Activated naive CD4-positive, alpha-beta T cell treated with anti-CD3 and anti-CD28 coated beads, Interleukin-2, amount 50 U/mL, for 72 hours (primary cell): ENCODE measurements at places on chromosomes 6 and 20. TPM values are rescaled to one million over a fixed set of nuclear protein-coding genes. Genes with fewer than 3 reads are reported as not detected.

The ERVFRD-1 gene
- not detected for total RNA-seq

DNA sequence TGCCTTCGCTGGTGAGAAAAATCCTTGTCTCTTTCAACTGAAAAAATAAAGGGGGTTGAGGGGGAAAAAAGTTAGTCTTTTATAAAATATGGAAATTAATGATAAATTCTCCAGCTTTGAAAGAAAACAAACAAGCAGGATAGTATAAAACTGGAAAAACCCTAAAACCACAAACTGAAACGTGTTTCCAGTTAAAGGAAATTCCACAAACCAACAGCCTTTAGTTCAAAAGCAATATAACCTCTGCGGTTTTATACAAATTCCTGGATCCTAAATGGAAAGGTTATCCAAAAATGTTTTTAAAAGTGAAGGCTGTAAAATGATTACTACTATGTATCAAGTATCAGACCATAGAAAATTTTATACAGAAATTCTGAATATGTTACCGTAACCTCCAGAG lies 55.6 kb downstream of the BMP5 start:
- DNase-seq: no peak

The HLA-DPA1 gene
- 45.8 TPM for total RNA-seq

- no peak for DNase-seq
Measured at GRCh38 chr20:58084566-58084965, 143.9 kb downstream of the ANKRD60 start.

- no peak for DNase-seq
Measured at GRCh38 chr6:126180585-126180984, 159.3 kb upstream of the CENPW start.

The PLA2G7 gene
- not detected for total RNA-seq

DNA sequence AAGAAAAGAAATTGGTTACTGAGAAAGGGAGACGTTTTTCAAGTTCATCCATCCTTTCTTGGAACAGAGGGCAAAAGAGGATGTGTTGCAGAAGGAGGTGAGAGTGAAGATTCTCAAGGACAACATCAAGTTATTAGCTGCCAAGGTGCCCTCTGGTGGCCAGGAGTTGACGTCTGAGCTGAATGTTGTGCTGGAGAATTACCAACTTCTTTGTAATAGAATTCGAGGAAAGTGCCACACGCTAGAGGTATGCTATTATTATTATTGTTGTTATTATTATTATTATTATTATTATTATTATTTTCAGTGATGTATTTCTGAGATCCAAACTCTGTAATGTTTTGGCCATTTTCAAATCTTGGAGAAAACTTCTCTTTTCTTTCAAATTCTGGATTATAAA lies 197.0 kb downstream of the UTRN start:
- DNase-seq: no peak

- no peak for DNase-seq
Measured at GRCh38 chr6:39824030-39824926, 32.1 kb downstream of the DAAM2 start.

- no peak for DNase-seq
Measured at GRCh38 chr6:49634836-49635218, 1.8 kb downstream of the RHAG start.

The CDH22 gene
- total RNA-seq: not detected

DNA sequence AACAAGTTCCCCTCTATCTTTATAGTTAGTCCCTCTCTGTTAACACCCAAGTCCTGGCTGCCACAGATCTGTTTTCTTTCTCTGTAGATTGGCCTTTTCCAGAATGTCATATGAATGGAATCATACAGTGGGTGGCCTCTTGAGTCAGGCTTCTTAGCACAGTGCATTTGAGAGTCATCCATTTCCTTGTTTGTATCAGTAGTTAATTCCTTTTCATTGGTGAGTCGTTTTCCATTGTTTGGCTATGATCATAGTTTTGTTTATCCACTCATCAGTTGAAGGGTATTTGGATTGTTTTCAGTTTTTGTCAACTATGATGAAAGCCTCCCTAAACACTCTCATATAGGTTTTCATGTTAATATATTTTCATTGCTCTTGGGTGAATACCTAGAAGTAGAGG lies 248.3 kb downstream of the ARID1B start:
- no peak for DNase-seq

DNA sequence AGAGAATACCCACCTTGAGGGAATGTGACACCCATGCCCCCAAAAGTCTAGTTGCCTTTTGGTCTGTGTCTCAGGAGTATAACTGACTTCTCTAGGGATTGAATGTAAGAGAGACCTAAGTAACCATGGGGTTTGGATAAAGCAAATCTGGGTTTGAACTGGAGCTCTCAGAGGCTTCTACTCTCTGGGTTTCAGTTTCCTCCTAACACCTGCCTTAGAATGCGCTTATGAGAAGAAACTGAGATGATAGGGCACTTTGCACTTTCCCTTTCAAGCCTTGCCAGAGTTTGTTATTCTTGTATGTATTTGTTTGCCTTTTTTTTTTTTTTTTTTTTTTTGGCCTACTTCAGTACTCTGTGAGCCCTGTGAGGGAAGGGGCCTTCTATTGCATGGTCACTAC lies 19.4 kb downstream of the SDHAF4 start:
- DNase-seq: no peak

GRCh38 chr20:49399329-49399728 lies 83.1 kb downstream of the KCNB1 start:
- DNase-seq: no peak

GRCh38 chr6:120405947-120406346 lies 928.3 kb downstream of the TBC1D32 start:
- no peak for DNase-seq

GRCh38 chr6:40171343-40171742 lies 237.1 kb upstream of the MOCS1 start:
- DNase-seq: no peak

DNA sequence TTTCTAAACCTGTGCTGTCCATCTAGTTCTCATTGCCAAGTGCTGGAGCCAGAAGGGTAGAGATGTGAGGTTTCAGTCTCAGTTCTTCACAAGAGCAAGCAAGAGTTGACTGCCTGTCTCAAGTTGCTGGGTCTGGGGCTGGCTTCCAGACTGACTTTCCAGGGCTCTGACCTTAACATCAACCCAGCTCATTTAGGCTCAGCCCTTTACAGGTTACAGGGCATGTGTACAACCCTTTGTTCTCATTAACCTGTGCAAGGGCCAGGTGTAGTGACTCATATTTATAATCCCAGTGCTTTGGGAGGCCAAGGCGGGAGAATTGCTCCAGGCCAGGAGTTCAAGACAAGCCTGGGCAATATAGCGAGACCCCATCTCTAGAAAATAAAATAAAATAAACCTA lies 30.6 kb downstream of the FITM2 start:
- DNase-seq: no peak

DNA sequence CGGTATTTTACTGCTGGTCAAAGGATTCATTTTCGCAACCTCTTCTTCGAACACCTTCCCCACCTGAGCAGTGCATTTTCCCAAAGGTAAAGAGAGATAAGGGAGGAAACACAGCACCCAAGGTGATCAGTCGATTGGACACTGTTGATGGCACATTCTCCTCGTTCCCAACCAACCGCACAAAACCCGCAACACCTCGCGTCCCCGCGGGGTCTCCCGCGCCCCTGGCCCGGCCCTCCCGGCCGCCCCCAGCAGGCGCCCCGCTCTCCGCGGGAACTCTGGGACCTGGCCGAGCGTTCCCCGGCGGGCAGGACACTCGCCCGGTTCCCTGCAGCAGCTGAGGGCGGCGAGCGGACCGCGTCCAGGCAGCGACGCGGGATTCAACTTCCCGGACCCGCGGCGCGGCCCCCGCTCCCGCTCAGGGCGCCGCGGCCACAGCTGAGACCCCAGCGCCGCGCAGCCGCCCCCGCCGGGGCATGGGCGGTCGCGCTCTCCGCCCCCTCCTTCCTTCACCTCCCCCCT lies 506 bp downstream of the RGS17 start:
- DNase-seq: no peak

The PPP1R16B gene
- total RNA-seq: 45.5 TPM

DNA sequence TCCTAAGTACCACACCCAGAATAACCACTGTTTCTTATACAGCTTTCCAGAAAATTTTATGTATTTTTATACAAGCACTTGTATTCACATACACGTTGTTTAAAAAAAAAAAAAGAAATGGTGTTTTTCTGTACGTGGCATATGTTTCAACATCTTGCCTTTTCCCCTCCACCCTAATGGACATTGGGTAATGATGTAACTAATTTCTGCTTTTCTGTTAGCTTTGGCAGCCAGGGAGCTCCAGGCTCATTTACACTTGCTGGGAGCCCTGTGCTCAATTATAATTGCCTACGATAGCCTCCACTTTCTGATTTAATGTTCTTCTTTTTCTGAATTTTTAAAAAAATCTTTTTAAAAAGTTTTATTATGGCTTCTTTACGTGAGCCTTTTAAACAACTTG lies 352.4 kb downstream of the UTRN start:
- no peak for DNase-seq

- no peak for DNase-seq
Measured at GRCh38 chr6:128491100-128491581, 29.3 kb downstream of the PTPRK start.

DNA sequence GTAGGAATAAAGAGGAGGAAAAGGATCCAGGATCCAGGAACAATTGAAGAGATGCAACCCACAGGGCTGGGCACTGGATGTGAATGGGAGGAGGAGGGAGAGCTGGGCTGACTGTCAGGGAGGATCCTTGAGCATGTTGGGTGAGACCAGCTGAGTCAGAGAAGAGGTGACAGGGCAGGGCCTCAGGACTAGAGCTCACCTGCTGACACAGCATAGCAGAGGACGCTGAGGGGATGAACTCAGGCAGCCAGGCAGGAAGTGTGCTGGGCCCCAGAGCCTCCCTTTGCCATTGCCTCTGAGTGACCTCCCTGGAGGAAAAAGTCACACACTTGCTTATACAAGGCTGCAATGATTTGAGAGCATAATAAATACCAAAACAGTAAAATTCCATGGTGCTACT lies 72.3 kb downstream of the ZNF133 start:
- no peak for DNase-seq

- DNase-seq: no peak
Measured at GRCh38 chr6:133969285-133969920, 16.4 kb downstream of the TBPL1 start.

The C20orf141 gene
- not detected for total RNA-seq

DNA sequence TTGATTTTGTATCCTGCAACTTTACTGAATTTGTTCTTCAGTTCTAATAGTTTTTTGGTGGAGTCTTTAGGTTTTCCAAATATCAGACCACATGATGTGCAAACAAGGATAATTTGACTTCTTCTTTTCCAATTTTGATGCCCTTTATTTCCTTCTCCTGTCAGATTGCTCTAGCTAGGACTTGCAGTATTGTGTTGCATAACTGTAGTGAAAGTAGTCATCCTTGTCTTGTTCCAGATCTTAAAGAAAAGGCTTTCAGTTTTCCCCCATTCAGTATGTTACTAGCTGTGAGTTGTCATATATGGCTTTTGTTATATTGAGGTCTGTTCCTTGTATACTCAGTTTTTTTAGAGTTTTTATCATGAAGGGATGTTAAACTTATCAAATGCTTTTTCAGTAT lies 4.6 kb downstream of the MICB start:
- no peak for DNase-seq

GRCh38 chr6:124947971-124948451 lies 14.2 kb upstream of the RNF217 start:
- DNase-seq: no peak

The CD24 gene
- total RNA-seq: 0.89 TPM

DNA sequence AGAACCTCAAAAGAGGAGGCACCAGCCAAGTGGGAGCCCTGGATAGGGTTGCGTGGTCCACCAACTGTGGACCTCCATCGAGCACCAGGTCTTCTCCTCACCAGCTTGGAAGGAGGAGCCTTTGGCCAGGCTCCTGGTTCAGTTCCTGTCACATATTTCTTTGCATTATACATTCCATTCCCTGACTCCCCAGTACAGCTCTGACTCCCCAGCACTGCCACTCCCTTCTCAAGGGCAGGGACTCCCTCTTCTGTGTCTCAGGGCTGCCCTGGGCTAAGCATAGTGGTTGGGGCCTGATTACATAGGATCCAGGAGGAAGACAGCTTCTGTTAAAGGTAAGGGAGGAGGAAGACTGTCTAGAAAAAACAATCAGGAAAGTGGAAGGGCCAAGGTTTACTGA lies 91.1 kb downstream of the MRPL14 start:
- no peak for DNase-seq

The OR2B6 gene
- total RNA-seq: not detected

DNA sequence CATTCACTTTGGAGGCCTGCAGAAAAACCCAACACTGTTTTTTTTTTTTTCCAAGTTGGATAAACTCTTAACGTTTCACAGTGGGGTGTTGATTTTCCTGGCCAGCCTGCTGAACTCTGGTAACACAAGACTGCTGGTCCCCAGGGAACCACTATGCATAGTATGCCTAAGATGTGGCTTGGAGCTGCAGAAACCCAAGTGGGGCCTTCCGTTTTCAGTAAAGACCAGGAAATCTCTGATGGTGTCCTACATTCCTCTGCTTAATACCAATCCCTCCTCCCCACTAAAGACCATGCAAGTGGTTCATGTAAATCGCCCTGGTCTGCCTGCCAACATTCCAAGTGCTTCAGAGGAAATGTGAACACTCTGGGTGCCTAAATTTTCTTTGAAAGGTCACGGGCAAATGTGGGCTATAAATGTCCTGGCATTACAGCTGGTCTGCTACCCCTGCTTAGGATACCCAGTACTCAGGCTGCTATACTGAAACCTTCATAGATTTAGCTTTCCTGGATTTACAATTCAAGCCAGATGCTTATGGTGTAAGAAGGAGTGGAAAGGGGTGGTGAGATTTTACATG lies 615.4 kb downstream of the MAFB start:
- DNase-seq: no peak

The HLA-DRA gene
- 1.9 TPM for total RNA-seq

The DAAM2 gene
- not detected for total RNA-seq

- no peak for DNase-seq
Measured at GRCh38 chr6:66478705-66479104, 771.7 kb upstream of the EYS start.

- no peak for DNase-seq
Measured at GRCh38 chr6:86685230-86685797, 252.0 kb upstream of the HTR1E start.

DNA sequence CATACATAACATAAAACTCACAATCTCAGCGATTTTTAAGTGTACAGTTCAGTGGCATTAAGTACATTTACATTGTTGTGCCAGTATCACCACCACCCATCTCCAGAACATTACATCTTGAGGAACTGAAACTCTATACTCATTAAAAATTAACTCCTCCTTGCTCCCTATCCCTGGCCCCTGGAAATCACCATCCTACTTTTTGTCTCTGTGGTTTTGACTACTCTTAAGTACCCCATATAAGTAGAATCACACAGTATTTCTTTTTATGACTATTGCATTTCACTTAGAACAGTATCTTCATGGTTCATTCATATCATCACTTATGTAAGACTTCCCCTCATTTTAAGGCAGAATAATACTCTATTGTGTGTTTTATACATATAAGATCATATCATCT lies 1108.1 kb downstream of the GRIK2 start:
- no peak for DNase-seq

DNA sequence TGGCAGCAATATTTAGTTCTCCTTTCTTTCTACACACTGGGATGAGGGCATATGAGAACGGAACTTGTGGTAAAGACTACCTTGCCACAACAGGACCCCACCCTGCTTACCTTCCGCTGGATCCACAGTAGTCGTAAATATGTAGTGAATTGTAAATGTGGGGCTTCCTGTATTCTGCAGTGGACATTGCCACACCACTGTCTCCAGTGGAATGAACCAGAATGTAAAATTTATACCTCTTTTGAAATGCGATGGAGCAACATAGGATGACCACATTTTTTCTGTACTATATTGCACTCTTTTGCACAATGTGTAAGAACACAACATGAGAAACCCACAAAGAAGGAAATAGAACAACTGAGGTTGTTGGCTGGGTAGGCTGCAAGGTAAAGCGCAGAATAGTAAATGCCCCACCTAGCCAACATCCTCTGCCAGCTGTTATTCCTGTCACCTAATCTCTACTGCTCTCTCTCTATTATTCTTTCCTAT lies 16.1 kb upstream of the RIPOR2 start:
- DNase-seq: no peak
